ENCODE measurements at places on chromosomes 3 and 15.

DNA sequence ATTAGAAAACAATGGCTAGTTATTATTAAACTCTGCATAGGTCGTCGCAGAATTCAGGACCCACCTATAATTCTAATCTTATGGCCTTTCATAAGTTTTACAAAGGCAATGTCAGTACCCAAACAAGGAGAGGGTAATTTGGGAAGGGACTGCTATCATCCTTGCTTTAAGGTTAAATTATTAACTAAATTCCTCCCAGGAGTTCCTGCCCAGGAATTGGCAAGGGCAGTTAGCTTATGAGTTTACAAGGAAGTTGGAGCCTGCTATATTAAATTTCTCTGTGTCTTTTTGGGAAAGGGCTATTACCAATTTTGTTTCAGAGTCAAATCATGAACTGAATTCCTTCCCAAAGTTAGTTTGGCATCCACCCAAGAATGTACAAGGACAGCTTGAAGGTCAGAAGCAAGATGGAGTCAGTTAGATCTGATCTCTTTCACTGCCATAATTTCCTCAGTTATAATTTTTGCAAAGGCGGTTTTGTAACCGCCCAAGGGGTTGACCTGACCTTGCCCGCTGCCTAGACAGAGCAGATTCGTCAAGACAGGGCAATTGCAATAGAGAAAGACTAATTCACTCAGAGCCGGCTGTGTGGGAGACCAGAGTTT, 45.3 kb upstream of the LHFPL4 start:
- no peak for DNase-seq

GRCh38 chr15:51751697-51752683, 593 bp downstream of the TMOD2 start:
- DNase-seq, result no peak

DNA sequence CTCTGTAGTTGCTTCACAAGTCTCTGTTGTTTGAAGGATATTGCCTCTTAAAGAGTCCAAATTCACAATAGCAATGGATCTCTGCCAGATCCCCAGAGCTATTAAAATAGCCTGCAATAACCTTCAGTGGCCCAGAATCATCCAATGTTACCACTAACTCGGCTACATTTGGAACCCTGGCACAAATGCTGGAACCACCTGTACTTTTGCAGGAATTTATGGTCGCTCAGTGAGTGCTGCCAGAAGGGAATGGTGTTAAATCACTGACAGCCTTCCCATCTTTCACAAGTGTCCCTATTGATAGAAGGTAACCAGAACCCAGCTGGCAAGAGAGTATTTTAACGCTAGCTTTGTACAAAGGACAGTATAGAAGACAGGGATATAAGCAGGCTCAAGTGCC, 298.8 kb upstream of the PLSCR5 start:
- no peak for DNase-seq

GRCh38 chr3:2554656-2555055, 456.0 kb downstream of the CNTN4 start:
- DNase-seq, result no peak

GRCh38 chr3:123406598-123406997, 42.3 kb downstream of the ADCY5 start:
- no peak for DNase-seq

DNA sequence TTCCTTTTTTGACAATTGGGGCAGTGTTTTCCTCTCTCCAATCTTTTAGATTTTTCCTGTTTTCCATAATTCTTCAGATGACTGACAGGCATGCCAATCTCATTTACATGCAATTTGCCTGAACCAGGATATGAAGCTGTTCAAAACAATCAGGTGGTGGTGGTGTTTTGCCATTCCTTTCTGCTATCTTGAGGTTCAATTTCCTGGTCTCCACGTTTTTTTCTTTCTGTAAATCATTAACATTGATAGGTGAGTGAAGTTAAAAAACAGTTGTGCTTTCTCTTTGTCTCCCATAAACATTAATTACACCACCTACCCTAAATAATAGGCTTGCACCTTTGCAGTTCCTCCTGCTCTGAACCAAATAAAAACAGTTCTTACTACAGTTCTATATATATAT, 49.1 kb downstream of the C2CD4A start:
- DNase-seq, result no peak

GRCh38 chr3:60949146-60949545, 302.1 kb downstream of the FHIT start:
- no peak for DNase-seq

DNA sequence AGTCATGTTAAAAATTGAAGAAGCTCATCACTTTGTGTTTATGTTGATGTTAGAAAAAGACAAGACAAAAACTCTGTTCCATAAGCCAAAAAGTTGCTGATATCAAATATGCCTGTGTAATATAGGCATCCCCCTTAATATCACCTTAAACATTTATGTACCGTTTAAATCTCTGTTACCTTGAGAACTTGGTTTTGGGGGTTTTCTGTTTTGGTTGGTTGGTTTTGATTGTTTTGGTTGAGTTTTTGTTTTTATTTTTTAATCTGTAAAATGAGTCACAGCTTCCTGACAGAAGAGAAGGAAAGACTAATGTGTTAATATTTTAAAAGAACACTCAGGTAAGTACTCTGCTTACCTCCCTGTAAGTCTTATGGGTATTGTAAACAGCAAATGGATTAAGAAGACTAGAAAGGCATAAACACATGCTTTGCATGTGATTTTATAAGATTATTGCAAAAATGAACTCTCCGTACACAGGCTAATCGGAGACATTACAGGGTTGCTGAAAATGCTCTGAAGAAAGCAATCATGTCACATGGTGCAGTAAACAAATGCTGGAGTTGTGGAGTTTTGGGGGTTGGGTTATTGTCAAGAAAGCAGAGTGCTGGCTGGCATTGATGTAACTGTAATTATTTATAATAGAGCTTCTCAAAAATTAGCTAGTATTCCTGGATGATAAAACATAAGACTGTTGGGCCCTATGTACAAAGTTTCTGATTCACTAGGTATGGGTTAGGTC, 69.5 kb upstream of the MBNL1 start:
- DNase-seq, result no peak

DNA sequence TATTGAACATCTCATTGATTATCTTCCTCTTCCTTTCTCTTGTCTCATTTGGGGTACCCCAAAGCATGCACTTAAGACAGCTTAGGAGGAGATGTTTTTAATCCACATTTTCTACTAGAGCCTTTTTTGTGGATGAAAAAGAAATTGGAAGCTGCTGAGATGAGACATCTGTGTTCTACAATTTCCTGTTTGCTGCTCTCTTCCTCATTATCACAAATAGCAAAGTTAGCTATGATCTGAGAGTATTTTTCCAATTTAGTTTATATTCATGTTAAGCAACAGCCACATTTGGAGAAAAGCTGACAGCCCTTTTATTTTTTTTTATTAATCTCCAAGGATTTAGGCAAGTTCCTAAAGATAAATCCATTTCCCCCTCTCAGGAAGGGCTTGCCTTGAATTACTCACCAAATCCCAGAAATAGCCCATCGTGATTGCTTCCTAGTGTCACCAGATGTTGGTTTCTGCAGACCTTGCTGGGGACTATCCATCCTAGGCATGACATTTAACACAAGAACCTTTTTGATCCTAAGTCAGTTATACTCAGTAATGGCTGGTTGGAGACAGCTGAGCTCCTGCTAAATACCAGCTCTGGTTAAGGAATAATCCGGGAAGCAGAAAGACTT, 70.8 kb upstream of the FILIP1L start:
- DNase-seq, result no peak

DNA sequence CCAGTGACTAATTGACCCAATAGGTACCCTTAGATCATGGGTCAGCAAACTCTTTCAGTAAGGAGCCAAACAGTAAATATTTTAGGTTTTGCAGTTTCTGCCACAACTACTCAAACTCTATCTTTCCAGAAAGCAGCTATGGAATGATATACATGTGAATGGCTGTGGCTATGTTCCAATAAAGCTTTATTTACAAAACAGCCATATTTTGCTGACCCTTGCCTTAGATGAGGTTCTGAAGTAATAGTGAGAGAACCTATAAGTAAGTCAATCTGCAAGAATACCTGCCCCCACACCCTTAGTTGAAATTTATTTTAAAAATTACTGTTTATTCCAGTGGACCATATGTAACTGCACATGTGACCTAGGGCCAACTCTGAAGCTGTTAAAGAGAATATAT, 134.0 kb downstream of the CMSS1 start:
- DNase-seq, result no peak

GRCh38 chr3:46566040-46566641, at the start of gene LRRC2:
Gene LRRC2 (minus strand): TSS chr3:46566302. CDS start chr3:46551591, 14,711 bp downstream.
- DNase-seq, result no peak

DNA sequence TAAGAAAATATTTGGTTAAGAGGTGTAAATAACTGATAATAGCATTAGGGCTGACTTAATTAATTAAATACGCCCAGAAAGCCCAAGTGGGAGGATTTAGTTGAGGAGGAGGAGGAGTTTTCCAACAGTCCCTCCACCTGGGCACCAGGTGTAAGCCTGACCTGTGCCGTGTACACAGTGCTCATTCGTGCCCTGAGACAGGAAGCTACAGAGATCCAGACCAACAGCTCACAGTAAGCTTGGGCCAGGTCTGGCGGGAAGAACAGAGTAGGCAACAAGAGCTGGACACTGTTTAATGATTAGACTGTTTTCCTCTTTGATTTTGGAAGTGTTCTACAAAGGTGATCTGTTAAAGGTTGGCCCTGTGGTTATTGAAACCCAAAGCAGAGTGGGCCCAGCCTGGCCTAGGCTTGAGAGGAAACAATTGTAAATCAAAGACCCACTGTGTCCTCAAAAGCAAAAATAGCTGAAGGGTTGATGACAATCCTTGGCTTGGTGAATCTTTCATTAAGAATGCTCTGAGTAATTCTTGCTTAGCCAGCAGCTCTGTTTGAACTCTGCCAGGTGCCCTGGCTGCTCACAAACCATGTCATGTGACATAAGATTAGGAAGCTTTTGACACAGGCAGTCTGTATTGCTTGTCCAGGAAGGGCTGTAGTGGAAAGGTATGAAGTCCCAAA, 13.8 kb downstream of the SQOR start:
- no peak for DNase-seq

- no peak for DNase-seq
Measured at GRCh38 chr15:66251790-66252684, 1.5 kb downstream of the MEGF11 start.

- DNase-seq, result no peak
Measured at GRCh38 chr3:61184956-61185355, 66.3 kb downstream of the FHIT start.

DNA sequence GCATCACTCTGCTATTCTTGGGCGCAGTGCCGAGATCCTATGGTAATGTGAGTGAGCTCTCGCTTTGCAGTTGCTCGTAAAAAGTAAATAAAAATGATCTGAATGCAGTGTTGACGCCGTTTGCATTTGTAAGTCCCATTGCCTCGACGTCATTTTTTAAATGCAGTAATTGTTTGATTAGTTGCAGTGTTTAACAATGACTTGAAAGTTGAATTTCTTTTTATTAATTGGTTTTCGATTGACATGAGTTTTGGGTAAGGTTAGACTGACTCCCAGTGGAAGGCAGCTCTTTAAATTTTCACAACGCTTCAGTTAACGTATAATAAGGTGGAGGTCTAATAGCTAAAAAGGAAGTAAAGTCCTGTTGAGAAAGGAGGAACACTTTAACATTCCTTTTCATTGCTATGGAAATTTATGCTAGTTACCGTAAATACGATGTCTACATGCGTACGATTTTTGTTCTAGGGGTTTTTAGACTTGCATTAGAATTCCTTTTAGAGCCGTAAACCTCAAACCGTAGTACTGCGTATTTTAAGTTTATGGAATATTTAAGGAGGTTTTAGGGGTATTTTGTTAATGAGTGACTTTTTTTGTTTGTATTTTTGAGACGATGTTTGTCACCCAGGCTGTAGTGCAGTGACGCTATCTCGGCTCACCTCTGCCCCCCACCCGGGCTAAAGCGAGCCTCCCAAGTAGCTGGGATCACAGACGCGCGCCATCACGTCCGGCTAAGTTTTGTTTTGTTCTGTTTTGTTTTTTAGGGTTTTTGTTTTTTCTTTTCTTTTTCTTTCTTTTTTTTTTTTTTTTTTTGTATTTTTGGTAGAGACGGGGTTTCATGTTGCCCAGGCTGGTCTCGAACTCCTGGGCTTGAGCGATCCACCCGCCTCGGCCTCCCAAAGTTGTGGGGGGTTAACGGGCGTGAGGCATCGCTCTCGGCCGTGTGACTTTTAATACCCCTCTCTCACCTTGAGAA, 1.4 kb downstream of the MORF4L1 start:
- no peak for DNase-seq

DNA sequence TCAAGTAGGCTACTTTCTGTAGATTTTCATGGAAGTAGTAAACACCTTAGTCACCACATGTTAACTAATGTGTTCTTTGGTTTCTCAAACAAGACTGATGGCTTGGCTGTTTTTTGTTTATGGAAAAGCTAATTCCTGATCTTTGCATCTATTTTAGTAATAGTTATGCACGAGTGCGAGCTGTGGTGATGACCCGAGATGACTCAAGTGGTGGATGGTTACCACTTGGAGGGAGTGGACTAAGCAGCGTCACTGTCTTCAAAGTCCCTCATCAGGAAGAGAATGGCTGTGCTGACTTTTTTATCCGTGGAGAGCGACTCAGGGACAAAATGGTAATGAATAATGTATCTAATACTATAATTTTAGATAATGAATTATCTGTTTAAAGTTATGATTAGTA, 46.6 kb downstream of the SPRED1 start:
- DNase-seq, result no peak

DNA sequence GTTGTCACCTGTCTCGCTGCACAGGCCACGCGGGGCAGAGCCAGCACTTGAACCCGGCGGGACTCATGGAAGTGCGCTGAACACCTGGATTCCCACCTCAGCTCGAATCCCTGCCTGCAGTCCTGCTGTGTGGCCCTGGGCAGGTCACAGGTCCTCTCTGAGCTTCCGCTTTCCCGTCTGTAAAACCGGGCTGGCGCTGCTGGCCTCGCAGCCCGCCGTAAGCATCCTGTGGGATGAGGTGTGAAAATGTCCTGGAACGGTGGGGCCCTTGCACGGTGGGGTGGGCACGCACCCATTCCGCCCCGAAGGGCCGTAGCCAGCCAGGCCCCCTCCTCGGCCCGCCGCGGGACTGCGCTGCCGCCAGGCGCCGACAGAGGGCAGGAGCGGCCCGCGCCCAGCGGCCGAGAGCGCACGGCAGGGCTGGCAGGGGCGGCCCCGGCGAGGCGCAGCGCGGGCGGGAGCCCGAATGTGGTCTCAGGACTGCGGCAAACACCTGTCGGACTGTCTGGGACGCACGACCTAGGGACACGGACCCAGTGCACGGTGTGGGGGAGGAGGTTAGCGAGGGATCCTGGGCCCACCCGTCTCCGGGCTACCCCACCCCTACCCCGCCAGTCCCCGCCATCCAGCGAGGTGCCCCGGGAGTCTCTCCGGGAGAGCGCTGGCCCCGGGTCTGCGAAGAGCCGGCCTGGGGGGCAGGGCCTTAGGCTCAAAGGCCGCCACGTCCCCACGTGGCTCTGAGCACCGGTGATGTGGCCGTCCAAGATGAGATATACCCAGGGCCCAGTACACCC, 40.4 kb downstream of the DNAJB8 start:
- no peak for DNase-seq

DNA sequence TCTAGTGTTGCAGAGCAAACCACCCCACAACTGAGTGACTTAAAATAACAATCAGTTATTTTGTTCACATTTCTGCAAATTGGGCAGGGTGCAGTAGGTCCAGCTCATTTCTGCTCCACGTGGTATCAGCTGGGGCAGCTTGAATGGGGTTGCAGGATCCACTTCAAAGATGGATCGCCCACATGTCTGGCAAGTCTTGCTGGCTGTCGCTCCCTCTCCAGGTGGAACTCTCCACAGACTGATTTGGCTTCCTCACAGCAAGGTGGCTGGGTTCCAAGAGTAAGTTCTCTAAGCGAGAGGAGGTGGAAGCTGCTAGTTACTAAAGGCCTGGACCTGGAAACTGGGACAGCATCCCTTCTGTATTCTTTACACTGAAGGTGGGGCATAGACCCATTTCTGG, 213.3 kb downstream of the SLC9A9 start:
- no peak for DNase-seq

GRCh38 chr3:107977221-107978130, 113.4 kb downstream of the CD47 start:
- no peak for DNase-seq
